ENCODE measurements at places on chromosomes 5 and 9.

DNA sequence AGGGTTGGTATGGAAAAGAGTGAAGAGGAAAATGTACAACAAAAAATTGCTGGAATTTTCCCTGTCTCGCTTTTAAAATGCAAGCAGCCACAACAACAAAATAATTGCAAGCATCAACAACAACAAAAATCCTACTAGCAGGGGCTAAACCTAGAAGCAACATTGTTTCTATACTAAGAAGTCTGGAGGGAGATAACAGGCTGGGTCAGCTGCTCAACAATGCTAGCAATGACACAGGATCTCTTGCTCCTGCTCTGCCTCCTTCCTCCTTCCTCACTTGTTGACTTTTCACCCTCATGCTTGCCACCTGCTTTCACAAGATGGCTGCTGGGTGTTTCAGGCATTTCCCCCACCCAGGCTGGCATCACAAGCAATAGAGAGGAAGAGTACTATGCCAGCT lies 7.6 kb upstream of the AOPEP start:
- no peak for DNase-seq

DNA sequence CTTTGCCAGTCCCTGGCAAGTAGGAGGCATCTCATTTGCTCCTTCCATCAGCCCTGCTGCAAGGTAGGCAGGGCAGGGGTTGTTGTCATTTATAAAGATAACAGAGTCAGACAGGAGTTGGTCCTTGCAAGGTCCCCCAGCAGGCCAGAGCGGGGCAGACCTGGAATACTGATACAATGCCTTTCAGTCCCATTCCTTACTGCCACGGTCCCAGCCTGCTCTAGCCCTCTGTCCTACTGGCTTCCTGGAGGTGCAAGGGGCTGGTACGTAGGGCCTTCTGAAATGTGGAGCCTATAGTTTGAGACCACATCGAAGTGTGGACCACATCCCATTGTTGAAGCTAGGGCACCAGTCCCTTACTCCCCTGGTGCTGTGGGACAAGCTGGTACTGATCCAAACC lies 42.8 kb upstream of the PITX1 start:
- DNase-seq = no peak

- no peak for DNase-seq
Observed at GRCh38 chr9:79152306-79152705, 419.5 kb upstream of the TLE4 start.

DNA sequence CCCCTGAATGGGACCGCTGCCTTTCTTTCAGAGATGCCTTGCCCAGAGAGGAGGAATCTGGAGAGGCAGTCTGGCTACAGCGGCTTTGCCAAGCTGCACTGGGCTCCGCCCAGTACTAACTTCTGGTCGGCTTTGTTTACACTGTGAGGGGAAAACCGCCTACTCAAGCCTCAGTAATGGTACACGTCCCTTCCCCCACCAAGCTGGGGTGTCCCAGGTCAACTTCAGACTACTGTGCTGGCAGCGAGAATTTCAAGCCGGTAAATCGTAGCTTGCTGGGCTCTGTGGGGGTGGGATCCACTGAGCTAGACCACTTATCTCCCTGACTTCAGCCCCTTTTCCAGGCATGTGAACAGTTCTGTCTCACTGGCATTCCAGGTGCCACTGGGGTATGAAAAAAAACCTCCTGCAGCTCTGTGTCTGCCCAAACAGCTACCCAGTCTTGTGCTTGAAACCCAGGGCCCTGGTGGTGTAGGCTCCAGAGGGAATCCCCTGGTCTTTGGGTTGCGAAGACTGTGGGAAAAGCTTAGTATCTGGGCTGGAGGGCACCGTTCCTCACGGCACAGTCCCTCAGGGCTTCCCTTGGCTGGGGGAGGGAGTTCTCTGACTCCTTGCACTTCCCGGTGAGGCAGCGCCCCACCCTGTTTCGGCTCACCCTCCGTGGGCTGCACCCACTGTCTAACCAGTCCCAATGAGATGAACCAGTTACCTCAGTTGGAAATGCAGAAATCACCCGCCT lies 171.2 kb downstream of the CWC27 start:
- no peak for DNase-seq

DNA sequence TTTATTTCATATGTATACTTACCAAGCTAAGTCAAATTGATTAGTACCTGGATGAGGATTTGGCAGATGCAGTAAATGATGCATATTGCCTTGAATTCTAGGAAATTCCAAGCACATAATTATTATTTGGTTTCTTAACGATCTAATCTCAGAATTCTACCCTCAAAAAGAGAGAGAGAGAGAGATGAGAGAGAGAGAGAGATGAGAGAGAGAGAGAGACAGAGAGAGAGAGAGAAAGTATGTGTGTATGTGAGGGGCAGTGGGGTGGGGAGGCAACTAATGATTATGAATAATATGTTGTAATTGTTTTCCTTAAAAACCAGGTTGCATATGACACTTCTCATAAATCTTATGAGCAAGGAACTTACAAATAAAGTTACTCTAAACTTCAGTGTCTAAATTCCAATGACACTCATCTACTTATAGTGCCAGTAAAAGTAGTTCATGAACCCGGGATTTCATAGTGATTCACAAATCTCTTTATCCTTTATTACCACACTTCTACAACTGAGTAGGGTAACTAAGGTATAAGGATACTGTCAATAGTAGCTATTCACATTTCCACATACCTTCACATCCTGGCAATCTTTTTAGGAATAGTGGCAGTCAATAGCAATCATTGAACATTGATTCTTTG lies 60.5 kb upstream of the EDIL3 start:
- no peak for DNase-seq

- DNase-seq = no peak
Observed at GRCh38 chr9:77544546-77544945, 103.6 kb downstream of the GNA14 start.

DNA sequence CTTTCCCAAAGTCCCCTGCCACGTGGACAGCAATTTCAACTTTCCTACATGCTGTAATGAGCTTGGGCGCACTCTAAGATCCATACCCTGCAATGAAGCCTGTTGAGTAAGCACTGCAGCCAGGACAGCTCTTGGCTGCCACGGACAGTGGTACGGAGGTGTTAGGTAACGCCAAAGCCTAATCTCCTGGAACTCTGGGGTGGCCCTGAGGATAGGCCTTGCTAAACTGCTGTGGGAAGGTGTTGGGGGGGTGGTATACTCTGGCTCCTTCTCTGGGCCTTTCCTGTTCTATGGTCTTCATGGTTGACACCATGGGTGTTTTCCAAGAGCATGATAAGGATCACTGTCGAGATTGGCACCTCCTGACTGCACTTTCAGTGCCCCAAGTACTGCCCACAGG lies 66.4 kb upstream of the PITX1 start:
- no peak for DNase-seq

- no peak for DNase-seq
Observed at GRCh38 chr9:98989036-98990000, 45.6 kb downstream of the COL15A1 start.

GRCh38 chr9:36676778-36677485 lies 104.2 kb downstream of the MELK start:
- no peak for DNase-seq

GRCh38 chr9:133792721-133793470 lies 54.7 kb upstream of the SARDH start:
- DNase-seq = peak; percentile 41

DNA sequence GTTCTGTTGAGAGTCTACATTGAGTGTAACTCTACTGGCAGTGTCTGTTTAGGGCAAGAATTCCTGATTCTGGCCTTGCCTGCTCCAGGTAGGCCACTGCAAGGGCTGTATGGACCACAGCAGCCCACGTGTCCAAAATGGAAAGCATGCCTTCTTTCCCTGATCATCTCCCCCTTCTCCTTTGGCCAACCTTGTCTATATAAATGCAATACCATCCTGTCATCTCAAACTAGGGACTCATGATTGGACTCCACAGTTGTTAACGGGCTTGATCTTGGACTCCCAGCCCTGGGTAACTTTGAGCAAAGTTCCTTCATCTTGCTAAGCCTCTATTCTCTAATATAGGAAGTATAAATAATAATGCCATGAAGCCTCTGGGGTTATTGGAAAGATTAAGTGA lies 533.6 kb downstream of the BNC2 start:
- no peak for DNase-seq

- no peak for DNase-seq
Observed at GRCh38 chr5:135881819-135882218, 13.8 kb downstream of the IL9 start.

All from Panc1 (cell line).